ENCODE measurements at places on chromosomes 4 and X.

DNA sequence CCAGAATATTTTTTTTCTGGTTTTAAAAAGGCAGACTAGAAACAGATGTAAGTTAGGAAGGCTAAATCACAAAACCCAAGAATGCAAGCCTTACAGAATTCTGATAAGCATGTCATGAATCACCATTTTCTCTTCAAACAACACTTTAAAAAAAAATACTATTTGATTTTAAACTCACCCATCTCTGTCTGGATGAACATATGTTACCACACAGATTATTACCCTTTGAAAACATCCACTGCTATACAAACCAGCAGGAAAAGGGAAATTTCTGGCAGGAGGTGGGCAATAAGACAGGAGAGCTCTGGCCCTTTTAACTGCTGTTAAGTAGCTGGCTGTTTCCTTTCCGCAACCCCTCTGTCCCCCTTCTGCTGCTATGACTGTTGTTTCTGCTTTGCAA is 317.7 kb upstream of the NOCT start:
- no peak for DNase-seq

- DNase-seq: no peak
These were observed 136.0 kb upstream of the NPY2R start for GRCh38 chr4:155072417-155072816.

- no peak for DNase-seq
These were observed 121.4 kb upstream of the GATB start for GRCh38 chr4:151882072-151882803.

DNA sequence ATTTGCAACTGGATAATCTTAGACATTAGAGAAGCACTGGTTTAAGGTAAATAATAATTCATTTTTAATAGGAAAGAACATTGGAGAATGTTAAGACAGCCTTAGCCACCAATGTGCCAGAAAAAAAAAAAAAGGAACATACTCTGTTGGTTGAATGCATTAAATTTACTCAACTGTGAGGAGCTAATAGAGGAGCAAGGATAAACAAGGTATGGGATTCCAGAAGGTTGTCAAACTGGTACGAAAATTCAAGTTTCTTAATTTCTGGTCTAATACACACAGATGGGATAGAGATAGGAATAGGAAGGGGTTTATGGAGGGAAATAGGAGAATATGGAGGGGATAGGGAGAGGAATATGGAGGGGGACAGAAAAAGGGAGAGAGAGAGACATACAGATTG is 1096.6 kb downstream of the ARAP2 start:
- DNase-seq: no peak

GRCh38 chr4:23881052-23881501 is 8.8 kb downstream of the PPARGC1A start:
- no peak for DNase-seq

Data from brain pericyte (primary cell).